Right atrium auricular region (tissue), 2 donors: ENCODE measurements at places on chromosomes 13 and 19.

DNA sequence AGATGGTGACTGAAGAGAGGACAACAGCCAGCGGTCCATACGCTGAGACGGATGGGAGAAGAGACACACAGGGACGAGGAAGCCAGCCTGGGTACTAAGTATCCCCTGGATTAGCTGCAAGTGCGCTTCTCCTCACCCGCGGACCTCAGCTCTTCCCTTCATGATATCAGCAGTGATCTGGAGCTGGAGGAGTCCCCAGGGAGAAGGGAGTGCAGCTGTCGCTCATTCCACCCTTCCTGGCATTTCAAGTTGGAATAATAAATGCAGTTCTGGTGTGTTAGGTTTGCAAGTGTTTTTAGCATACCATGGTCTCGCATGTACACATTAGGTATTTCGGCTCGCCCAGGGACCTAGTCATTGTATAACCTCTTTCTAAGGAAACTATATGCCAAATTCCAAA is 88.5 kb upstream of the C1QTNF9B start:
- DNase-seq: no peak

GRCh38 chr13:40878823-40879222 is 89.4 kb downstream of the SLC25A15 start:
- DNase-seq: no peak

DNA sequence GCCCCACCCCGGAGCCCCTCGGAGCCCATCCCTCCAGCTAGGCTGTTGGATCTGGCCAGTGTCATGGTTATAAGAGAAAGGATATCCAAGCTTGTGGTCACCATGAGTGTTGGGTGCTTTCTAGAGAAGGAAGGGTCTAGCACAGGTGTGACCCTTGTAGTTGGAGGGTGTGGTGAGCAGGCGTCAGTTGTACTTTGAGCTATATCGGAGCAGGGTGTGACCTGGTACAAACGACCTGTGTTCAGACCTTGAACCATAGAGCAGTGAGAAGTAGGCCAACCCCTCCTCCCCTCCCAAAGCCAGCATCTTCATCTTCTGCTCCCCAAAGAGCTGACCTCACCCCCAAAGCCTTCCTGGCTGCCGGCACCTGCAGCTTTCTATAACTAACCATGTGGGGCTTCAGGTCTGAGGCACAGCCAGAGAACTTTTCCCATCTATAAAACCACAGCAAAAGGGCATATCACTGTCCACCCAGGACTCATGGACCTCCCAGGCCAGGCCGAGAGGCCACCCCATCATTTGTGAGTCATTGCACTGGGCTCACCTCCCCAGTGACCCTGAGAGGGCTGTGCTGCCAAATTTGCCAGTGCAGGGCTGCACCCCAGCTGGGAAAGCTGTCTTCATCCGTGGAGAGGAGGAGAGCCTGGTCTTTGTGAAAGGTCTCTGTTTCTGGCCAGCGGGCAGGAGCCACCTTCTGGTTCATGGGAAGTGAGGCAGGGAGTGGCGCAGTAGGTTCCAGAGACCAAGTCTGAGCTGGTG is 14.2 kb downstream of the RAB8A start:
- no peak for DNase-seq

DNA sequence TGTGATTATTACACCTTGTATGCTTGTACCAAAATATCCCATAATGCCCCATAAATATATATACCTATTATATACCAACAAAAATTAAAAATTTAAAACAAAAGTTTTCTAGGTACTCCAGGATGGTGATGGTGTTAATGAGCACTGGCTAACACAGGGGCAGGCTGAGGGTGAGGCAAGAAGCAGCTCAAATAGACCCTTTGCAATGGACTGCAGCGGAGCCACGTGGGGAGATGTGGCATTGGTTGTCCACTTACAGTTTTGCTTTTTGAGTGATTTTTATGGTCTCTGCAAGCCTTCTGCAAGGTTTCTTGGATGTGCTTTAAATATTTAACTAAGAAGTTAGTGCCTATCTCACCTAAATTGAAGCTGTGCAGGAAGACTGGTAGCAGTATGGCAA is 132.9 kb downstream of the RAP2A start:
- DNase-seq: no peak

DNA sequence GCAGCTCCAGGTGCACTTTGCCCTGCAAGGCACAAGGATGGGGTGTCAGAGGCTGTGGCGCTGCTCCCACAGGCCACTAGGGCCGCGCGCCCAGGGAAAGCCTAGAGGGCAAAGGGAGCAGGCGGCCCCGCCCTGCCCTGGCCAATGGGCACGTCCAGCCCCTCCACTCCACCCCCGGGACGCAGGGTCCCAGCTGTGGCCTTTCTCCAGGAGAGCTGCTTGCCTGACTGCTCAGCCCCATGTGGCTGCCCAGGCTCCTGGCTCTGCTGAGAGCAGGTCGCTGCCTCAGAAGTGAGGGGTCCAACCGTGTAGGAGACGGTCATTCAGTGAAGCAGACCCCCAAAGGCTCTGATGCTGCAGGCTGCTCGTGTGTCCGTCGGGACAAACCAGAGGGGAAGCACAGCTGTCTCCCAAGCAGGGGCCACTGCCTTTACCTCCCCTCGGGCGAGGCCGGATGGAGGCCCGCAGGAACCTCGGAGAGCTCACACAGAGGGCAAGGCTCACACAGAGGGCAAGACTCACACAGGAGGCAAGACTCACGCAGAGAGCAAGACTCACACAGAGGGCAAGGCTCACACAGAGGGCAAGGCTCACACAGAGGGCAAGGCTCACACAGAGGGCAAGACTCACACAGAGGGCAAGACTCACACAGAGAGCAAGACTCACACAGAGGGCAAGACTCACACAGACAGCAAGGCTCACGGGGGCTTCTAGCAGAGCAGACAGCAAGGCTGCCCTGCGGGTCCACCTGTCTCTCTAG is 56.2 kb upstream of the C13orf46 start:
- no peak for DNase-seq

DNA sequence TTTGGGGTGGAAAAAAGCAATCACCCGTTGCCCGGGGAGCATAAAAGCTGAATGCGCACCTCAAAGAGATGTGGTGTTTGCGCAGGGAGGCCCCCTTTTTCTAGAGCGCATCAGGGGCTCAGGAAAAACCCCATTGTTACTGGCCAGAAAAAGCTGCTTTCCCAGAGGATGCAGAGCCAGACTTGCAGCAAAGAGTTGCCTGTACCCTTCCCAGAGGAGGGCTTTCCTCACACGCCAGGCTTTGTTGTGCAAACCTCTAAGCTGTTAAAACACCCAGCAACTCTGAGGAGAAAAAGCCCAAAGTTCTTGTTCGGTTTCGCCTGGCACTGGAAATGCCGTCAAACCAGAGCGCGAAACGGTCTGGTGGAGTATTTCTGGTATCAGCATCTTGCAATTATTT is 29.3 kb downstream of the GSX1 start:
- no peak for DNase-seq

DNA sequence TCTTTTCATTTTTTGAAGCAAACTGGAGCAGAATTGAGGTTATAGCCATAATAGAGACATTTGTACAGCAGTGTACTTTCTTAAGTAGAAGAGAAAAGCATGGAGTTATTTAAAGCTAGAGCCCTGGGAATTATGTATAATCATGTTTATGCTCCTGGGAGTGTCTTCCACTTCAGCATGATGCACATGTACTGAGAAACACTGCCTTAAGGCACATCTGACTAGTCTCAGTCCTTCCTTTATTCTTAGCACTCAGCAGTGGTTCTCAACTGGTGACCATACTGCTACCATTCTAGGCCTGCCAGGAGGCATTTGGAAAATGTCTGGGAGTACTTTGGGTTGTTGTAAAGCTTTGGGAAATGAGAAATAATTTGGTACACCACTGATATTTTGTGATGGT is 45.8 kb downstream of the VWA8 start:
- DNase-seq: no peak

DNA sequence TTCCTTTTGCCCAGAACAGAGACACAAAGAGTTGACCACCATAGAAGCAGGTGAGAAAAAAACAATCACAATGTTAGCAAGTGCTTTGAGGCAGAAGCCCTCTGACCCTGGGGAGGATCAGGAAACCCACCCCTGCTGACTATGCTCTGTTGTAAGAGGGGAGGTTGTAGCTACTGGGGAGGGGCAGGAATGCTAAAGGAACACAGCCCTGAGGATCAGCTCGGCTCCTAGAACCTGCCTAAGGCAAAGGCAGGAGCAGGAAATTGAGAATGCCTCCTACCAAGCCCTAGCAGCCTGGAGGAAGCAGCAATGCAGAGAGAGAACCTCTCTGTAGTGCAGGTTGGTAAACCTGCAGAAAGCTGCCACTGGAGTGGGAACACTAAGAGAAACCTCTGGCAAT is 624.0 kb upstream of the KLF12 start:
- no peak for DNase-seq

GRCh38 chr13:73870036-73870741 is 264.0 kb downstream of the KLF12 start:
- DNase-seq: no peak

DNA sequence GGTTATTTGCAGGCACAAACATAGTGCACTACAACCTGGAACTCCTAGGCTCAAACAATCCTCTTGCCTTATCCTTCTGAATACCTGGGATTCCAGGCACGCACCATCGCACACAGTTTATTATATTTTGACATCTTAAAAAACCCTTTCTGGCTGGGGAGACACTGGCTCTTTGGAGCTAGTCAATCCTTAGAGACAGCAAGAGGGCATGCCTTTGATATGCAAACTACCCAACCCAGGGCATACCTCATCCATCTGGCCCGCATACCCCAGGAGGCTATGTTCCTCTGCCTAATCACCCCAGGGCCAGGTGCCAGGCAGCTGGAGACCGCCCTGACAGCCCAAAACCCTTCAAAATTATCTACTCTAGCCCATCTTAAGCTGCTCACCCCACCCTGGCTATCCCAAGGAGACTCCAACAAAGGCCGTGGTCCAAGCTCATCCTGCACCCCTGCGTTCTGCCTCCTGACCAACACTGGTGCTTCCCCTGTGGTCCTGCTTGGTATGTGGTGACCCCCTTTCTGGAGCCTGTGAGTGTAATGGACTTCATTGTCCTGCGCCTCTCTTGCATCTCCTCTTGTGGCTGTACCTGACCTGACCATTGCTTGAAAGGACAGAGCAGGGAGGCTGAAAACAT is 86.4 kb downstream of the RGCC start:
- DNase-seq: no peak

- peak; percentile 80 for DNase-seq
These were observed 3.9 kb upstream of the PRX start for GRCh38 chr19:40416918-40417642.

GRCh38 chr19:43574424-43575155 is 737 bp downstream of the XRCC1 start:
- no peak for DNase-seq

GRCh38 chr13:26558074-26558805 is 757 bp downstream of the WASF3 start:
- DNase-seq: no peak

GRCh38 chr13:91311491-91311890 is 36.0 kb upstream of the MIR17HG start:
- no peak for DNase-seq

GRCh38 chr13:96025283-96025682 is 27.9 kb downstream of the UGGT2 start:
- DNase-seq: no peak

DNA sequence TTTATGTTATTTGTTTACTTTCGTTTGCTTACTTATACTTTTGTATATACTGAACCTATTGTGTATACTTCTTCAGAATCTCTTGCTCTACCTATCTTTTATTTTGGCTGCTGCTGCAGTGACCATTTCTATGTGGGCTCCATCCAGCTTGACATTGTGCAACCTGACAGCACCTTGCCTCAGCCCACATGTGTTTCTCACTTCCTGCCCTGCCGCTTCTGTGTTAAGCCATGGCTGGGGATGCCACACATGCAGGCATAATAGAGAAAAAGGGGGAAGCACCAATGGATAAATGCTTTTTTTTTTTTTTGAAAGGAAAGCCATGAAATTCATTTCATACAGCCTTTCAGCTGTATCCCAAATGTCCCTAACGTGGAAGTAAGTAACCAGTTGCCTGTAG is 147.6 kb downstream of the RBM26 start:
- no peak for DNase-seq

DNA sequence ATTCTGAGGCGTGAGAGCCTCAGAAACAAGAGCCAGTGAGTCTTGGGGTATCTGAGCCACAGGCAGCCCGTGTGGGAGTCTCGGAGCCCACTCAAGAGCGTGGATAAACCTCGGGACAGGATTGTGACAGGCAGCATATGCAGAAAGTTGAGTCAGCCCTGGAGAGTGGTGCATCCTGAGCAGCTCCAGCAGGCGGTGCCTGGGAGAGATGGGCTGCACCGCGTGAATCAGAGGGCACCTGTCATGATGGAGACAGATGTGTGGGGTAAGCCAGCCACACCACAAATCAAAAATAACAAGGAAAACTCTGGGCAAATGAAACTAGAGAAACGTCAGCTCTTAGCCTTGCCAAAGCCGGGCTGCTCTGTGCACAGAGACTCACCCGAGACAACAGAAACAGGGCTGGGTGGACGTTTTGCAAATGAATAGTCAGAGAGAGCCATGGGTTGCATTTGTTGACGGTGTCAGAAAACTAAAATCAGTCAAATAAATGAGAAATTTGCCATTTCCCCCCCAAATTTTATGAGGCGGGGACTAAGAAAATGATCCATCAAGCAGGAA is 30.0 kb upstream of the POP4 start:
- no peak for DNase-seq

GRCh38 chr19:46180701-46181387 is 32.8 kb downstream of the IGFL2 start:
- no peak for DNase-seq

DNA sequence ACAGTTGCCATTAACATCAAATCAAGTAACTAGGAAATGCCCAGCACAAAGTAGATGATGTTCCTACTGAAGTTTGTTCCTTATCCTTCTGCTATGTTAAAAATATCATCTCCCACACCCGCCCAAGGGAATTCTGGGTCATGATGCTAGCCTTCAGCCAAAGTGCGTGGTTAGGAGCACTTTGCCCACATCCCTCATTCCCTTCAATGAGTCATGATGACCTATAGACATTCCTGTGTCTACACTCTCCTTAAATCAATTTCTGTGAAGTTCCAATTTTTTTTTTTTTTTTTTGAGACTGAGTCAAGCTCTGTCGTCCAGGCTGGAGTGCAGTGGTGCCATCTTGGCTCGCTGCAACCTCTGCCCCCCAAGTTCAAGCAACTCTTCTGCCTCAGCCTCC is 17.0 kb downstream of the RXFP2 start:
- no peak for DNase-seq

DNA sequence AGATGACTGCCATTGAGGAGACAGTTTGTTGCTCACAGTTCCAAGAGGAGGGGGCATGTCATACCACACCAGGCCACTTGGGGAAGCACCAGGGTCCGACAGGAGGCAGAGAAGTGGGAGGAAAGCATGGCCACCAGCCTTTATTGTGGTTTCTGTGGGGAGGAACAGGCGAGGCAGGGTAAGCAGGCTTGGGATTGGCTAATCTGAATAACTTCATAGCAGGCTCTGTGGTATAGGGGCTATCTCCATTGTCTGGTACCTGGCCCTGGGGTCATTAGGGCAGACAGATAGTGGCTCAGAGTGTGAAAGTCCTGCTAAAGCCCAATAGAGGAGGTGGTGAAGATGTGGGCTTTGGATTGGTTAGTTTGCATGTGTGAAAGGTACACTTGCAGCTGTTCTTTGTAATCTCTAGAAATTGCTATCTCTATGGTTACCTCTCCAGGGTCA is 35.5 kb downstream of the CBY2 start:
- no peak for DNase-seq

- DNase-seq: no peak
These were observed 764.8 kb upstream of the GPC6 start for GRCh38 chr13:92461831-92462230.

- no peak for DNase-seq
These were observed 309.3 kb upstream of the MAB21L1 start for GRCh38 chr13:35785576-35786303.

GRCh38 chr13:79098596-79098995 is 307.5 kb downstream of the RBM26 start:
- DNase-seq: no peak

- peak; percentile 89 for DNase-seq
These were observed at the start of gene ZNF814 for GRCh38 chr19:57888560-57889231. Gene ZNF814, minus strand, starts transcription at chr19:57889037. Its CDS starts 235 bp downstream, at chr19:57888802.
